ENCODE measurements at places on chromosomes 11 and 22.

GRCh38 chr11:41522391-41522790, 62.9 kb upstream of the LRRC4C start:
- DNase-seq = no peak

- no peak for DNase-seq
Measured at GRCh38 chr22:21672107-21672629, 6.4 kb downstream of the PPIL2 start.

DNA sequence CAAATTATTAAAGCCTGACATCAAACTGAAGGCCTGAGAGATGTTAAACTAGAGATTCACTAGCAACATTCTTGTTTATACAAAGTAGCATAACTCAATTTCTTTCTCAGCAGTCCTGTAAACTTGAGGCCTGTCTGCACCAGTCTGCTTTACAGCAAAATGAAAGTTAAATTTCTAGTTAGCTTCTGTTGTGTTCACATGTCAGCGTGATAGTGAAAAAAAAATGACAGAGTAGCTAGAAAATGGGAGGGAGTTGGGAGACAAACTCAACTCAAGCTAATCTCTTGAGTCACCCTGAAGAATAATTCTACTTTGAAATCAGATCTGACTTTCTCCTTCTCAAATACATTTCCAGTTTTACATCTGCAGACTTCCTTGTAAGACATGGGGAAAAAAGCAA, 6.5 kb downstream of the RBFOX2 start:
- peak; percentile 49 for DNase-seq

DNA sequence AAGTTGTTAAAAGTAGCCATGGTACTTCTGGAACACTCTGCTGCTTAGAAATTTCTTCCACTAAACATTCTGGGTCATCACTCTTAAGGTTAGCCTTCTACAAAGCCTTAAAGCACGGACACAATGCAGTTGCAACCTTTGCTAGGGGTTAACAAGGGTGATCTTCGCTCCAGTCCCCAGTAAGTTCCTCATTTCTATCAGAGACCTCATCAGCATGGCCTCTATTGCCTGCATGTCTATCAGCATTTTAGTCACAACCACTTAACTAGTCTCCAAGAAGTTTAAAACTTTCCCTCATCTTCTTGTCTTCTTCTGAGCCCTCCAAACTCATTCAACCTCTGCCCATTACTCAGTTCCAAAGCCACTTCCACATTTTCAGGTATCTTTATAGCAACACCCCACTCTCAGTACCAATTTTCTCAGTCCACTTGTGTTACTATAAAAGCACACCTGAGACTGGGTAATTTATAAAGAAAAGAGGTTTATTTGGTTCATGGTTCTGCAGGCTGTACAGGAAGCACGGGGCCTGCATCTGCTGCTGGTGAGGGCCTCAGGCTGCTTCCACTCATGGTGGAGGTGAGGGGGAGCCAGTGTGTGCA, 48.7 kb upstream of the TH start:
- no peak for DNase-seq

DNA sequence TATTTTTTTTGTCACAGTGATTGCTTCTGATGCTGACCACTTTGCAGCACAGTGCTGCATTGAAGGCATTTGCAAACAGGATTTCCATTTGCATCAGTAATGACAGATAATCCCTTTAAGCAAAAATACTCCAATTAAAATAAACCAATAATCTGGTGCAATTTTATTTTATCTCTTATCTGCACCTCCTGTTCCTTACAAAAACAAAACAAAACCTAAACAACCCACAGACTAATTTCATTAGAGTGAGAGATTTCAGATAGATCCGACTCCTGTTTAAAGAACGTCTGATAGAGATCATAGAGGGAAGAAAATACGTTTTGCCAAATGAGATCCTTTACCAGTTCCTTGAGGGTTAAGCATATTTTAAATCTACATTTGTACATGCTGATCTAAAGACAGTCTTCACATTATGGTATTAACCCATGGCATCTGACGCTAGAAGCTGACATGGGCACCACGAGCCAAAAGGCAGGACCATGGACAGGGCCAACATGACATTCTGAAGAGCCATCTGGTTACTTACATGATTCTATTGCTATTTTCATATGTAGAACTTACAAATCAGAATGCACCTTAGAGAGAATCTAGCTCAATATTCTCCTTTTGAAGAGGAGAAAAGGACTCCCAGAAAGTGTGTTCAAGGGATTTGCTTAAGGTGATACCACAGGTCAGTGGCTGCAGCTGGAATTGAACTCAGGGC, 286.2 kb upstream of the NARS2 start:
- peak; percentile 1 for DNase-seq

GRCh38 chr22:42519525-42520401, at the start of gene RRP7A:
RRP7A (minus strand) TSS chr22:42519796; CDS start chr22:42519786, 10 bp downstream.
- peak; percentile 75 for DNase-seq

- DNase-seq = no peak
Measured at GRCh38 chr11:123778511-123778910, 24.2 kb upstream of the OR6X1 start.

- no peak for DNase-seq
Measured at GRCh38 chr11:91850021-91850420, 374.6 kb upstream of the FAT3 start.

DNA sequence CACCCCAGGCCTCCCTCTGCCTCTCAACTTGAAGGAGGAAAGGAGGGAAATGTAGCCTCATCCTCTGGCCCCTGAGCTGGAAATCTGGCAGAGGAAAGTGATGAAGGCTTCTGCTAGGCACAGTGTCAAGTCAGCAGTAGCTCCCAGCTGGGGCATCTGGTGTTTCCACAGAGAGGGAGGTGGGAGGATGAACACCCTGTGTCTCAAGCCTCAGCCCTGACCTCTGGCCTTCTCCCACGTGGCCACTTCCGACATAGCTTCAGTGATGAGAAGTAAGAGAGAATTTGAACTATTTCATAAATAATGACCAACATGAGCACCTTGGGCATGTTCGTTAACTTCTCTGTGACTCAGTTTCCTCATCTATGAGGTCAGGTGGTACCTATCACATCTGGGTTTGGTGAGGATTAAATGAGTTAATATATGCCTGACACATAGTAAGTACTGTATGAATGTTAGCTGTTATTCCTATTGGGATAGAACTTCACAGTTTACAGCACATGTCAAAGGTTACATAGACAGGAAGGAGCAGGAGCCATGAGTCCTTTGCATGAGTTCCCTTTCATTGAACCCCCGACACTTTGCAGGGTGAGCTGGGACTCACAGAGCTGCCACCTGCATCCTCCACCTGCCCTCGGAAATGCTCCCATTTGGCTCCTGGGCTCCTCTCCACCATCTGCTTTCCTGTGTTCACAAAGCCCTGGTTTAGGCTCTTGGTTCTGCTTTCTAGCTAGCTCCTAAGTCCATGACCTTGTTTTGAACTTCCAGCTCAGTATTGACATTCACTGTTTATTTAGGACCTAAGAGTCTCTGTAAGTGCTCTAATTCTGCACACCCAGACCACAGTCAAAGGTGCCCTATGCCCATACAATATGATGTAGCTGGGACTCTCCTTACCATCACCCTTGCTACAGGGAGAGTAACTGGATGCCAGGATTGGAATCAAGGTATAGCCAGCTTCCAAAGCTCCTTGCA, 61.7 kb downstream of the CSNK2A3 start:
- DNase-seq = no peak

- no peak for DNase-seq
Measured at GRCh38 chr11:78039391-78039918, 16.4 kb upstream of the KCTD14 start.

DNA sequence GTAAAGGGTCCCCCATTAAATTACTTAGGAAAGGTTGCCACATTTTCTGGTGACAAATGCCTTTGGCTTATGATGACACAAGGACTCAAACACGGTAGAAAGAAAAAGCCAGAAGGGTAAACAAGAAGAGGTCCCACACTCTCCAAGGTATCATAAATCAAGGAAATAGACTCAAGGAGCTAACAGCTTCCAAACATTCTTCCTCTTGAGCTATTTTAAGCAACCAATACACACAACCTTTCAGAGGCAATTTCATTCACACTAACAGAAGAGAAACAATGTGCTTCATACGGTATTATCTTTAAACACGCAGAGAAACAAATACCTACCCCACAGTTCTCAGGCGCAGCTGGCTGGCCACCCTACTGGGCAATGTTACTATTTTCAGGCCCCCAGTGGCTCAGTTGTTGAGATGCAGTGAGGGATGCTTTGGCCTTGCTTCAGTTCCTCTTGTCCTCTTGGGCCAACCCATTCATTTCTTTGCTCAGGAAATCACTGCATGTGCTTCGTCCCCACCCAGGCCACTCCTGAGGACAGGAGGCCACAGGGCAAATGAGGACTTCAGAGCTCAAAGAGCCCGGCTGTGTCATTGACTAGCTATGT, 15.8 kb downstream of the ABTB2 start:
- DNase-seq = no peak

GRCh38 chr11:100777736-100778135, 90.6 kb downstream of the ARHGAP42 start:
- no peak for DNase-seq

- DNase-seq = no peak
Measured at GRCh38 chr11:65133724-65134123, 595 bp downstream of the SYVN1 start.

- no peak for DNase-seq
Measured at GRCh38 chr11:110631551-110631950, 80.7 kb downstream of the ARHGAP20 start.

GRCh38 chr11:47765086-47765485, 2.1 kb downstream of the FNBP4 start:
- no peak for DNase-seq

DNA sequence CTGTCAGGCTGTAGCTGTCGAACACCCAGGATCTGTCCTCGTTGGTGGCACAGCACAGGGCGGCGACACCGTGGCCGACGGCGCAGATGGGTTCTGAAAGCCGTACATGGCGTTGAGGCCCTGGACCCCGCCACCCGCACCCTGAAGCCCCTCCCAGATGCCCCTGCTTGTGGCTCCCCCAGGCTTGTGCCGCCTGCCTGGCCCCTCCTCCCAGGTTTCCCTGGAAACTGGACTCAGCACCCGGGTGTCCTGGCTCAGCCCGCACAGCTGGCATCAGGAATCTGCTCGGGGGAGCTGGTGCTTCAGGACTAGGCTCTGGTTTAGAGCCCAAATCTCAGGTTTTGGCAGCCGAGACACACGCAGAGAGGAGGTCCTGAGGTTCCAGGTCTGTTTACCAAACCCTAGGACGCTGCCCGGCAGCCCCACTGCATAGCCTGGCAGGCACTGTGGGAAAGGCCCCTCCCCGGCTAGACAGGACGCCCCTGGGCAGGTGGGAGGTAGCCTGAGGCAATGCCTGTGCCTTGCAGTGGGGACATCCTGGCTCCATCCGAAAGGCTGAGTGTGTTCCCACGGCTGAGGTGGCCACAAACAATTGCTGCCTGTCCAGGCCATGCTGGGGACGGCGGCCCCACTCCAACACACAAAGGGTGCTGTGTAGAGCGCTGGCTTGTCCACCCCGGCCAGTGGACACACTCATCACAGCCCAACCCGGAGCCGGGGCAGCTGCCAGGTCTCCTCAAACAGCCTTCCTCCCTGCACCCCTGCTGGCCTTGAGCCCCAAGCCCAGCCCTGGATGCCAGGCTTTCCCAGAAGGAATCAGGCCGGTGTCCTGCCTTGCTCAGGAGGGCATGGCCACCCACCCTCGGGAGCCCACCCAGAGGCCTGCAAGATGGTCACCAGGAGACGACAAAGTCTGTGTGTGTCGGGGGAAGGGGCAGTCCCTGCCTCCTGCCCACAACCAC, 4.6 kb downstream of the GATD1 start:
- DNase-seq = no peak
